ENCODE measurements at places on chromosomes 6 and 20.

- H3K36me3 ChIP-seq, result no peaks in the 10 kb centered on the region
- DNase-seq, result peak; percentile 60
- no peaks in the 10 kb centered on the region for H3K27me3 ChIP-seq
- H3K27ac ChIP-seq, result no peak overlapping the region
- H3K4me1 ChIP-seq, result peaks cover 6% of the 10 kb centered on the region
- no peak overlapping the region for H3K4me3 ChIP-seq
Measured at GRCh38 chr20:9359561-9360308, 154.7 kb upstream of the LAMP5 start.

DNA sequence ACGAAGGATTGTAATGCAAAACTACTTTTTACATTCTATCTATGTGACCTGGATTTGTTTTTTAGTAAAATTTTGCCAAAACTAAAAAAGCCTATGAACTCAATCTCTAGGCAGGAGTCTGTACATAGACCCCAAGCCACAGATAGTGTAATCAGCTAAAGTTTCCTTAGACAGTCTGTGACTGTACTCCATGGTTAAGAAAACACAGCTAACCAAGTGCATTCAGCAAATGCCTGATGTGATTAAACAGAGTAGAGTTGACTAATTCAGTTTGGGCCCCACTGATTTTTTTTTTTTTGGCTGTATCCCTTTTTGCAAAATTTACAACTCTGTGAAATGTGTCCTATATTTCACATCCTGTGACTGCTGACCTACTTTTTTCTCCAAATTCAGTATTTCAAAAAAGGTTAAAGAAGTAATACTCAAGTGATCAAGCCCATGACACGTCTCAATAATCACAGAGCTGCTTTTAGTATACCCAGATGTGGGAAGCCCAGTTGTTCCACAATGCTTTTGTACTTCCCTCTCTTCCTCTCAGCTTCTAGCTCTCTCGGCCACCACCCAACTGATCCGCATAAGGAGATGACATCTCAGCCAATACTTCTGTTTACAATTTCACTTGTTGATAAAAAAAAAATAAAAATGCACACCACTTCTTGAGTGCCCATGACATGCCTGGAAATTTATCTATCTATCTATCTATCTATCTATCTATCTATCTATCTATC, 108.8 kb upstream of the TBX18 start:
- H3K4me3 ChIP-seq, result no peak overlapping the region
- H3K36me3 ChIP-seq, result no peaks in the 10 kb centered on the region
- no peak for DNase-seq
- H3K4me1 ChIP-seq, result no peaks in the 10 kb centered on the region
- no peaks in the 10 kb centered on the region for H3K27me3 ChIP-seq

DNA sequence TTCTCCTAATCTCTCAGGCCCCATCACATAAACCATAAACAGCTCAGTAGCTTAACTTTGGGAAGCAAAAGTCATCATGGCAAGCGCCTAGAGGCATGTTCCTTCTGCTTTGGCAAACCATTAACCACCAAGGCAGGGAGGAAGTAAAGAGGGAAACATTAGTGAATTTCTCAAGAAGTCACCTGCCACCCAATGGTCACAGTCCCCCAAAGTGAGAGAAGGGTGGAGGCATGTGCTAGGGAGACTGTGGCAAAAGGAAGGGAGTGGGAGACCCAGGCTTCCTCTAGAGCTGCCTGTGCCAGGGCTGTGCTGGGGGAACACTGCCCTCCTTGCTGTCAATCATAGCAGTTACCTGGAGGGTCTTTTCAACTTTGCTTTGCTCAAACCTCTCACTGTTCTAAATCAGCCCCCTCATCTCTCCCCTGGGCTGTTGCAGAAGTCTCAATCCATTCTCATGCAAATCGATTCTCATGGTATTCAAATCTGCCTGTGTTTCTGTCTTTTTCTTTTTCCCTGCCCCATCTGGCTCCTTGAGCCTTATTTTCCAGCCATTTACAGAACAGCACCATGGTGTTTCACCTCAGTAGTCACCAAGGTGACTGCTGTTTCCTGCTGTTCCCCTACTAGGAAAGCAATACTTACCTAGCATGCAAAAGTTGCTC, 1.8 kb upstream of the RNF24 start:
- H3K27me3 ChIP-seq, result peaks cover 32% of the 10 kb centered on the region
- no peak for DNase-seq
- no peak overlapping the region for H3K27ac ChIP-seq
- H3K36me3 ChIP-seq, result no peaks in the 10 kb centered on the region
- no peak overlapping the region for H3K4me3 ChIP-seq

DNA sequence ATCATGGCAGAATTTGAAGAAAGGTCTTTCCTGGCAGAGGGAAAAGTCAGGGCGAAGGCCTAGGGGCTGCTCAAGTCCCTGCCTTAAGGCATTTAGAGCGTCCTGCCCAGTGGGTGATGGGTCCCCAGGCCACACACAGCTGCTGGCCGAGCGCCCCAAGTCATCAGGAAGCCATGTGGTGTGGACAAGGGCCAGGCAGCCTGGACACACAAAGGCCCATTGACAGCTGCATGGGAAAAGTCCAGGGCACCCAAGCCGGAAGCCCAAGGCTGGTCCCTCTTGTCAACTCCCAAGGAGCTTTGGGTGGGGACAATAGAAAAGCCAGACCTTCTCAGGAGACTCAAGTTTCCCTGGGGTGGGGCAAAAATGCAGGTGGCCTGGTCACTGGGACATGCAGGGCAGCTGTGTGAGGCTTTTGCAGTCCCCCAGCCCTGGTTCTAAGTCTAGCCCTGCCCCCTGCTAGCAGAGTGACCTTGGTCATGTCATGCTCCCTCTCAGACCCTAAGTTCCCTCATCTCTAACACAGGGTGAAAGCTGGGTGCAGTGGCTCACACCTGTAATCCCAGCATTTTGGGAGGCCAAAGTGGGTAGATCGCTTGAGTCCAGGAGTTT, 44.3 kb upstream of the PTGIS start:
- H3K4me3 ChIP-seq, result no peak overlapping the region
- H3K27ac ChIP-seq, result no peak overlapping the region
- H3K4me1 ChIP-seq, result no peaks in the 10 kb centered on the region
- H3K27me3 ChIP-seq, result no peaks in the 10 kb centered on the region
- no peaks in the 10 kb centered on the region for H3K36me3 ChIP-seq
- no peak for DNase-seq

- H3K27me3 ChIP-seq, result no peaks in the 10 kb centered on the region
- H3K27ac ChIP-seq, result peak within 1 kb of the TSS; percentile 97
Measured at GRCh38 chr6:41072836-41073202, at the start of gene NFYA. Gene NFYA (plus strand): TSS chr6:41072974. CDS start chr6:41079090, 6,116 bp downstream.

- DNase-seq, result no peak
- no peaks in the 10 kb centered on the region for H3K36me3 ChIP-seq
Measured at GRCh38 chr6:42505385-42505718, 53.6 kb upstream of the TRERF1 start.

GRCh38 chr20:64042054-64042781, 6.2 kb downstream of the C20orf204 start:
- peak; percentile 37 for DNase-seq
- peaks cover 17% of the 10 kb centered on the region for H3K4me1 ChIP-seq
- no peak overlapping the region for H3K27ac ChIP-seq
- H3K36me3 ChIP-seq, result no peaks in the 10 kb centered on the region
